Vagina (tissue), 2 donors: ENCODE measurements at places on chromosomes 11 and 22. TPM values are rescaled to one million over a fixed set of nuclear protein-coding genes. Genes with fewer than 3 reads are reported as not detected.

GRCh38 chr22:50731811-50732624, 6.0 kb upstream of the ACR start:
- no peak for DNase-seq

- DNase-seq = peak; percentile 77
These were observed 45.7 kb upstream of the TUB start for GRCh38 chr11:8035200-8035855.

DNA sequence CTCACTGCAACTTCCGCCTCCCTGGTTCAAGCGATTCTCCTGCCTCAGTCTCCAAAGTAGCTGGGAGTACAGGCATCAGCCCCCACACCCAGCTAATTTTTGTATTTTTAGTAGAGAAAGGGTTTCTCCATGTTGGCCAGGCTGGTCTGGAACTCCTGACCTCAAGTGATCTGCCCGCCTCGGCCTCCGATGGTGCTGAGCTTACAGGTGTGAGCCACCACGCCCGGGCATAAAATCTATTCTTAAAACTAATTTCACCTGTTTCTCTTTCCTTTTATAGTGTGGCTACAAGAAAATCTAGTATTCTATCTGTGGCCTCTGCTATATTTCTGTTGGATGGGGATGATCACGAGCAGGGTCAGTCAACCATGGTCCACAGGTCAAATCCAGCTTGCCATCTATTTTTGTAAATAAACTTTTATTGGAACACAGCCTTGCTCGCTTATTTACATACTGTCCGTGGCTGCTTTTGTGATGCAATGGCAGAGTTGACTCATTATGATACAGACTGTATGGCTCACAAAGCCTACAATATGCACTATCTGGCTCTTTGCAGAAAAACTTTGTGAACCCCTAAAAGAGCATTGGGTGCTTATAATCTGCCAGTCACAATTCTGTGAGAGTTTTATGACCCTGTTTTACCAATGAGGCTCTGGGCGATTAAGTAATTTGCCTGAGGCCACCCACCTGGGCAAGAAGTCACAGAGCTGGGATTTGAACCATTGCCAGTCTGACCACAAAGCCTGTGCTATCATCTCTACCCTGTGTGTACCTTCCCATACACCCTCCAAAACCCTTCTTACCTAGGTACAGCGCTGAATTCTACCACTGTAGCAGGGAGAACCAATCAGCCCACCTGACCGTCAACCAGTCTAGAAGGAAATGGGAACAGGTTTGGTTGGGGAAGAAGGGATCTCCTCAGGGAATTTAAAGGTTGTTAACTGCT, 28.3 kb downstream of the SLC1A2 start:
- DNase-seq = no peak

DNA sequence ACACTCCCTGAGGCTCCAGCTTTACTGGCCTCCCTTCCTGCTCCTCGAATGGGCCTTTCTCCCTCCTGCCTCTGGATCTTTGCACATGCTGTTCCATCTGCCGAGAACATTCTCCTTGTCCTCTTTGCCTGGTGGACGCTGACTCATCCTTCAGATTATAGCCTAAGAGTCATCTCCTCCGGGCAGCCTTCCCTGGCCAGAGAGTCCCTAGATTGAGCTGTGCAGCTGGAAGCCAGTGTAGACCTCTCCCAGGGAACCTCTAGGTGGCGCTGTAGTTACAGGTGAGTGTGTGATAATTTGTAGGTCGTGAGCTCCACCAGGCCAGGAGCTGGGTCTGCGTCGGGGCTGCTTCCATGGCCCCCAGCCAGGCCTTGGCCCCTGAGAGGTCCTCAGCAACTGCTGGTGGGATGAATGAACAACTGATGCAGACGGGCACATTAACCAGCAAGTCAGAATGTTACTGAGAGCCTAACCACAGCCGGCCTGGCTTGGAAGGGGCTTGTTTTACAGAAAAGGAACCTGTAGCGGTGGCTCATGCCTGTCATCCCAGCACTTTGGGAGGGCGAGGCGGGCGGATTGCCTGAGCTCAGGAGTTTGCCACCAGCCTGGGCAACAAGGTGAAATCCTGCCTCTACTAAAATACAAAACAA, 8.7 kb downstream of the PNPLA5 start:
- DNase-seq = no peak

GRCh38 chr11:10993186-10993585, 135.3 kb upstream of the ZBED5 start:
- no peak for DNase-seq

DNA sequence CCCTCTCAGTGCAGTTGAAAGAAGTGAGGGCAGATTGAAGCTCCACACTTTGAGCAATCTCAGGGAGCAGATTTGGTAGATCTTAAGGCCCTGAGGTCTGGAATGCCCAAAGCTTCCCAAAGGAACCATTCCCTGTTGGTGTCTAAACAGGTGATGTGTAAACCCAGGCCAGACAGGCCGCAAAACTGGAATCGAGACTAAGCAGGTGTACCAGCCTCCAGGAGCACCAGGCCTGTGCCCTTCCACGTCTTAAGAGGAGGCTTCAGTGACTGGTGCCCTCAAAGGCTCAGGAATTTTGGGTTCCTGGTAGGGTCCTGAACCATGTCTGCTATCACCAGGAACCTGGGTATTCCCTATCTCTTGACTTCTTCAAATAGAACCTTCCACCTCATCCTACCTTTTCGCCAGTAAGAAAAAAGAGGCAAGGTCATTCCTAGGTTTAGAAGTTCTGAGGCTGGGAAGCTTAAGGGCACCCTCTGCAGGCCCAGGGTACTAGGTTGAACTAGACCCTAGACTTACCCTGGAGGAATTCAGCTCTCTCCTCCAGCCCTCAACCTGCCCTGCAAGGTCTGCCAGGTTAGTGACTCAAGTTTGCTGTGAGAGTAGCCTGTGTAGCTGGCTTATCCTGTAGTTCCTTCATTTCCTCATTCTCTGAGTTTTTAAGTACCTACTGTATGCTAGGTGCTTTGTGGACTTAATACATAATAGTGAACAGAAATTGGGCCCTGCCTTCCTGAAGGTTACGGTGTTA, 100.0 kb upstream of the NNMT start:
- no peak for DNase-seq

- DNase-seq = no peak
These were observed 25.6 kb downstream of the YWHAH start for GRCh38 chr22:31969789-31970489.

GRCh38 chr11:101288392-101288791, 158.8 kb upstream of the PGR start:
- DNase-seq = no peak

DNA sequence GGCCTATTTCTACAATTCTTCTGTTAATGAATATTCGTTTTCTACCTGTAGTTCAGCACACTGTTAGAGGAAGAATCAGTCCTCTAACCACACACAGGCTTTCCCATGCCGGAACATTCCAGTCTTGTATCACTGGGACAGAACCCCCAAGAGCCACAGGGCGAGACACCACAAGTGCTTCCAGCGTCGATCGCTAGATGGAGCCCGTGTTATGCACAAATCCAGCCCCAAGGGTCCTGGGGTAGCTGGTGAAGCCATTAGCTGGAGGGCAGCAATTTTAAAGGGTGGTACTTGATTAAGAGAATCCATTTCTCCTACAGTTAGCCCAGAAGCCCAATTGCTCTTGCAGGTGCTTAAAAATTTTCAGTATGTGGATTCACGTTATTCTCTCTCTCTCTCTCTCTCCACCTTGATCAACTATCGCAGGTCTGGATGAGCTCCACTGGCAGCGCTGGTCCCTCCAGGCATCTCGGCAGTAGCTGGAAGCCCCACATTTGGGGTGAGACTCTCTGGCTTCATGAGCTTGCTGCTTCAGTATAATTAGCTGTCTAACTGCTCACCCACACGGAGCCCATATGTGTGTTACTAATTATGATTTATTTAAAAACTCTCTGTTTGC, 148.2 kb upstream of the SNX19 start:
- DNase-seq = no peak

DNA sequence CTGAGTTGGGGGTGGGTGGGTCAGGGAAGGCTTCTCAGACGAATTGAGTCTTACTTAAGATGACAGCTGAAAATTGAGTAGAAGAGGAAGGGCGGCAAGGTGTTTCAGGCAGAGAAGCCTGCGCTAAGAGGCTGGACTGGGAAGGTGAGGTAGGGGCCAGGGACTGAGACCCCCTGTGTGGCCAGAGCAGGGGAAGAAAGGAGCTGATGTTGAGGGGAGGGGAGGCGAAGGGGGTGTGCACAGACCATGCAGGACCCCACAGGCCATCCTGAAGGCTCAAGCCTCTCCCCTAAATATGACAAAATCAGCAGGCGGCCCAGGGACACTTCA, 40.6 kb upstream of the CREB3L1 start:
- DNase-seq = no peak

Gene PRSS23
- 40.3 TPM for total RNA-seq

Gene OR8G1
- total RNA-seq = not detected

Gene OR52A1
- total RNA-seq = not detected

Gene SPECC1L
- total RNA-seq = 38.8 TPM
